OCI-M1 (cell line): ENCODE measurements at places on chromosomes 7 and 10.

- DNase-seq, result no peak
These were observed 27.1 kb downstream of the BMS1 start for GRCh38 chr10:42809676-42810075.

- no peak for DNase-seq
These were observed 303.9 kb downstream of the REEP3 start for GRCh38 chr10:63825111-63825510.

DNA sequence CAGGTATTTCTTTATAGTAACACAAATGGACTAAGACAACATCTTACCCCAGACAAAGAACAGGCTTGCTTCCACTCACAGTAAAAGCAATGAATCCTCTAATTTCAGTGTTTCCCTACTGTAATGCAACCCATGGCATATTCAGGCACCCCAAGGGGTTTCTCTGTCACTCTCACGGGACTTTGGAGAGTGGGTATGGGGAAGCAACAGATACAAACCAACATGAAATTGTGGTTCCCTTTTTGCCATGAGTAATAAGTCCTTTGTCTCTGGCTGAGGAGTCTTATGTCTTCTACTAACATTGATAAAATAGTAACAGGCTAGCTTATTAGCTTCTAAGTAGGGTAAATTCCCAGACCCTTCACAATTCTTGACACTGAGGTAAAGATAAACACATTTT is 51.4 kb upstream of the AOAH start:
- peak; percentile 20 for DNase-seq

GRCh38 chr10:79069325-79070080 is 737 bp downstream of the ZMIZ1 start:
- DNase-seq, result peak; percentile 59

DNA sequence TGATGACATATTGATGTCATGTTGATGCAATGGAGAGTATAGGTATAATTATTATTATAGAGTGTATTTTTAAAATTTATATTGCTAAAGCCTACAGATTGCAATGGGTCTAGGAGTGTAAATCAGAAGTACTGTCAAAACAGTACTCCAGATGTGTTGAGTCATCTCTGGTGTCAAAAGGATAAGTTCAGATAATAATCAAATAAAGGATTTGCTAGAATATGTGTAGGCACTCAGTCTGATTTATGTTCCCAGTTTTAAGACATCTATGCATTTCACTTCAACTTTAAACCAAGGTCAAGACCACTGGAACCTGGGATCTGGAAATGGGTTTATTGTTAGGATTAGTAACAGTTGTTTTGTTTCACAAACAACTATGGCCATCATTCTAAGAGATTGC is 342.3 kb upstream of the BMPER start:
- no peak for DNase-seq

DNA sequence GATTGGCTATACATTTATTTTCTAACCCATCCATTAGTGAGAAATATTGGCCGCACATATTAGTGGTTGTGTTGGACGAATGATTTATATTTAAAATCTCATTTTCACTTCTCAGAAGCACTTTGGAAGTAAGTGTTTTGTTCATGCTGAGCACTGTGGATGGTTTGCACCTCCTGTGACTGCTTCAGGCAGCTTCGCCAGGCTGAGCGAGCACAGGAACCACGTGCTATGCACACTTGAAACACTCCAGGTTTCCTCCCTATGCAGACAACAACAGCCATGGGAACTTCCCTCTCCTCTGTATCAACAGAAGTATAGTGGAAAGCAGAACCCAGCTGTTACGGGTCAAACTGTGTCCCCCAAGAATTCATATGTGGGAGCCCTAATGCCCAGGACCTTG is 67.3 kb upstream of the WDR11 start:
- DNase-seq, result no peak

DNA sequence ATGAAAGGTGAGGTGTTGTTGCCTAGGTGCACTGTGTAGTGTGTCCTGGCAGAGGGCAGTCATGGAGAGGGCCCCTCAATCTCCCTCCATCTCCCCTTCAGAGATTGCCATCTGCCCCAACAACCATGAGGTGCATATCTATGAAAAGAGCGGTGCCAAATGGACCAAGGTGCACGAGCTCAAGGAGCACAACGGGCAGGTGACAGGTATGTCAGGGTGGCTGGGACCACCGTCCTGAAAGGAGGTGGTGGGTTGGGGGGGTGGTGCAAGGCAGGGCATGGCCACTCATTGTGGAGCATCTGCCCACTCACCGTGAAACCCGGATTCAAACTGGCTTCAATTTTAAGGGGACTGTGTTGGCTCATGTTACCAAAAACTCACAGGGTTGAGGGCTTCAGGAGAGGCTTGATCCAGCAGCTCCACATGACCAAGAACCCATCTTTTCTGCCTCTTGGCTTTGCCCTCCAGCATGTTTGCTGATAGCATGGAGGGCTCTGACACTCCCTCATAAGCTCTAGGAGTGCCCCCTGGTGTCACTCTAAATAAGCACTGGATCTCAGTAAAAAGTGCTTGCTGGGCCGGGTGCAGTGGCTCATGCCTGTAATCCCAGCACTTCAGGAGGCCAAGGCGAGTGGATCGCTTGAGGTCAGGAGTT is 12.2 kb downstream of the ARPC1B start:
- peak; percentile 87 for DNase-seq

DNA sequence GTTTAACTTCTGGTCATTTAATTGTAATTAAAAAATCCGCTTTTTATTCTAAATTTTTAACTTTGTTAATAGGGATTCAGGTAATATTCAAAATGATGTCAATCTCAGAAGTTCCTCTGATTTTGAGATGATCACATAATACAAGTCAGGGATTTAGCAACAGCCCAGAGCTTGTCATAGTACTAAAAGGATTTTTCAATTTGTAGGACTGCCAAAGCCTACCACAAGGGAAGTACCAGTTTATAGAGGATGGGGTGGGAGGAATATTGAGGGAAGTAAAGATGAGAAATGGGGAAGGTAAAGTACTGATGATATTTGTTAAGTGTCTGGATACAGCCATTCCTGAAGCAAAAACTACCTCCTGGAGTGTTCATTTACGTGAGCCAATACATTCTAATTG is 278.2 kb upstream of the TEX47 start:
- no peak for DNase-seq

DNA sequence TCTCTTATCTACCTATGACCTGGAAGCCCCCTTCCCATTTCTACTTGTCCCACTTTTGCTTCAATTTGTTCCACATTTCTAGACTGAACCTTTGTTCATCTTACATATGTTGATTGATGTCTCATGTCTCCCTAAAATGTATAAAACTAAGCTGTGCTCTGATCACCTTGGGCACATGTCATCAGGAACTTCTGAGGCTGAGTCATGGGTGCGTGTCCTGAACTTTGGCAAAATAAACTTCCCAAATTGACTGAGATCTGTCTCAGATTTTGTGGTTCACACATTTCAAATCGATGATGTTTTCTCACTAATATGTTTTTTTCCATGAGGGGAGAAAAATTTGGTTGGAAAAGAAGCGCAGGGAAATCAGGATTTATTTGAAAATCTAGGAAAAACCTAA is 406.2 kb upstream of the LRRTM3 start:
- DNase-seq, result no peak

DNA sequence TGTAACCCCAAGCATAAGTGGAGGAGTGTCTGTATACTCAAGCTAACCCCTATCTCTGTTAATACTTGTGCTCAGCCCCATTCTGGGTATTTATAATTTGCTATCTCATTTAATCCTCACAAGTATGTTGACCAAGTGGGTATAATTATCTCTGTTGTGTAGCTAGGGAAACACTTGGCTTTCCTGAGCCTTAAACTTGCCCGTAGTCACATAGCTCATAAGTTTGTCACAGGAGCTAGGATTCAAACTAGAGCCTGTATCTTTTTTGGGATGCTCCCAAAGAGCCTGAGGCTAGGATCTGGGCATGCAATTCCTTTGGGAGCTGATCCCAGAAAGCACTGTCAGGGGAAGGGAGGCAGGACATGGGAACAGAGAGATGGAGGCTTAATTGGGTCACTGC is 377.4 kb downstream of the GALNT17 start:
- DNase-seq, result no peak

DNA sequence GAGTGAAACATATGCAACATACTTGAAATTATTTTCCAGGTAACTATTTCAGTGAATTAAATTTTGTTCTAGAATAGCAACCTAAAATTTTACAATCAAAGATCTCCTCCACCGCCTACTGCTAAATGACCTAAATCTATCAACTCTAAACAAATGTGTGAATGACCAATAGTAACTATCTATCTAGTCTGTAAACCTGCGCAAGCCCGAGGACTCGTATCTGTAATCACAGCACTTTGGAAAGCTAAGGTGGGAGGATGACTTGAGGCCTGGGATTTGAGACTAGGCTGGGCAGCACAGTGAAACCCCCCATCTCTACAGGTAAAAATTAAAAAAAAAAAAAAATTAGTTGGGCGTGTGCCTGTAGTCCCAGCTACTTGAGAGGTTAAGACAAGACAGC is 83.0 kb downstream of the NEBL start:
- DNase-seq, result no peak

GRCh38 chr7:73343671-73344380 is 15.9 kb downstream of the FKBP6 start:
- no peak for DNase-seq

GRCh38 chr7:148367731-148368475 is 222.7 kb upstream of the C7orf33 start:
- no peak for DNase-seq

GRCh38 chr10:23469596-23470237 is 30.8 kb downstream of the OTUD1 start:
- no peak for DNase-seq

DNA sequence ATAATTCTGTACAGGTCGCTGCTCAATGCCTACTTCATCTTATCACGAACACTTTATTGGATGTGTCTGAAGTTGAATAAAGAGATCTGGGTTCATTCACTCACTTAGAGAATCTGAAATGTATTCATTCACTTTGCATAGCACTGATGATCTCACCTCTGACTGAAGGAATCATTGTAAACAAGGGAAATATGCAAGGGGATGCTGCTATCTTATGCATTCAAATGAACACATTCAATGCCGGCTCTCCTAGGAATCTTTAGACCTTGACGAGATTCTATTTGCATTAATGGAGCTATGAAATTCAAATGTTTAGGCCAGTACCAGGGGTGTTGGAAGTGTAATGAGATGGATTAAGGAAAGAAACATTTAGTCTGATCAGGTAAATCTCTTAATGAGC is 200.6 kb upstream of the COBL start:
- no peak for DNase-seq

- DNase-seq, result no peak
These were observed 37.1 kb downstream of the RBAK start for GRCh38 chr7:5082806-5083205.

- no peak for DNase-seq
These were observed 1.2 kb downstream of the SLC18A3 start for GRCh38 chr10:49611166-49611815.

- DNase-seq, result no peak
These were observed 86.2 kb downstream of the GPR85 start for GRCh38 chr7:113000316-113001020.

GRCh38 chr10:71569775-71570588 is 149.6 kb downstream of the C10orf105 start:
- peak; percentile 83 for DNase-seq

GRCh38 chr10:117928741-117929140 is 118.0 kb downstream of the RAB11FIP2 start:
- DNase-seq, result peak; percentile 13

DNA sequence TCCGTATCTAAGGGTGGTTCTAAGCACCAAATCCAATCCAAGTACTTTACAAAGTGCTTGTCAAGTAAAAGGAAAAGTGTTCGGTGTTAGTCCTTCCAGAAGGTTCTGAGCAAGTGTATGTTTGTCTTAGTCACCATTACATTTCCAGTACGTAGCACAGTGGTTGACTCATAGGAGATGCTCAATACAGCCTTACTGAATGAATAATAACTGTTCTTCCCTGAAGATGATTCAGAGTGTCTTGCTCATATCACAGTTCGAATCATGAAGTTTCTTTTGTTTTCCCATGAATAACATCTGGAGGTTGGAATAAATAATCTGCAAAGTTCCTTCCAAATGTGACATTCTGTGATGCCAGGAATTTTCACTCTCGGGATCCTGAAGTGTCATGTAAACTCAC is 53.4 kb downstream of the WNT2 start:
- DNase-seq, result no peak

- DNase-seq, result no peak
These were observed 64.8 kb upstream of the SDK1 start for GRCh38 chr7:3236268-3236667.

GRCh38 chr7:17369691-17370426 is 71.4 kb downstream of the AHR start:
- DNase-seq, result peak; percentile 91

GRCh38 chr7:151174246-151175046 is 7.0 kb upstream of the GBX1 start:
- no peak for DNase-seq

- no peak for DNase-seq
These were observed 171.4 kb downstream of the SFMBT2 start for GRCh38 chr10:7239312-7239985.

GRCh38 chr7:45938626-45939302 is 17.7 kb upstream of the IGFBP3 start:
- DNase-seq, result no peak

GRCh38 chr7:47071866-47072265 is 510.0 kb downstream of the TNS3 start:
- no peak for DNase-seq

DNA sequence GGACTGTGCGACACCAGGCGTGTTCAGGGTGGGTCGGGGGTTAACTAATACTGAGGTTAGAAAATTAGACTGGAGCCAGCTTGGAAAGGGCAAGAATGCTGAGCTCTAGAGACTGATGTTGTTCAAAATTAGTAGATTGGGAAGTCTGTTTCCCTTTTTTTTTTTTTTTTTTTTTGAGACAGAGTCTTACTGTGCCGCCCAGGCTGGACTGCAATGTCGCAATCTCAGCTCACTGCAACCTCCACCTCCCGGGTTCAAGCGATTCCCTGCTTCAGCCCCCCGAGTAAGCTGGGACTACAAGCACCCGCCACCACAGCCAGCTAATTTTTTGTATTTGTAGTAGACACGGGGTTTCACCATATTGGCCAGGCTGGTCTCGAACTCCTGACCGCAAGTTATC is 2.7 kb upstream of the CPVL start:
- DNase-seq, result no peak

DNA sequence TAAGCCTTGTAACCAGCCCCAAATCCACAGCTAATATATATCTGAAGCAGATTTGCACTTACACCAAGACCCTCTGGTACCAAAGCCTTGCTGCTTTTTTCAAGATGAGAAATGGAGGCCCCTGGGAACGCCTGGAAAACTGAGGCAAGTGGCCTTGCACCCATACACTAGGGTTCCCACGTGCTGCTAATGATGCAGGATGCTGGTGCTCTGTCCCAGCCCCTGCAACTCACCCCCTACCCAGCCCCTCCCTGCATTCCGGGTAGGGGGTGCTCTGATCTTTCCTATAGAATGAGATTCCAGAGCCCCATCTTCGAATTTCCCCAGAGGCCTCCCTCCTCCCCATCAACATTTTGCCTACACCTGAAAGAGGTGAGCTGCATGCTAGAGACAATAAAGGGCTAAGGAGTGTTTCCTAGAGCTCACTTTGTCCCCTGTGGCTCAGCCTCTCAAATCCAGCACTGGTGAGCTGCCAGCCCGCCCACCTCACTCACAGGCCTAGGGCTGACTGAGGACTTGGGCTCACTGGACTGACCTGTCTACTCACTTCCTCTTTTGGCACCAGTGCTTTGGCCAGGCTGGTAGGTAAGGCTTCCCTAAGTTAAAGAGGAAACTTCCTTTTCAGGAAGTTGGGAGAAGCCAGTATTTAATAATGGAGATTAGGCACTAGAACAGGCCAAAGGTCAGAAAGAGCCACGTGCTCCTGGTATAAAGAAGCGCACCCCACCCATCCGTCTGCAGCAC is 9.8 kb downstream of the RBP4 start:
- peak; percentile 35 for DNase-seq
